Smooth muscle cell of trachea (primary cell): ENCODE measurements at places on chromosomes 6 and 20. TPM values are rescaled to one million over a fixed set of nuclear protein-coding genes. Genes with fewer than 3 reads are reported as not detected.

The DEFB132 gene
- not detected in 2 replicates for total RNA-seq

The GGTLC1 gene
- total RNA-seq: not detected in 2 replicates

The C6orf141 gene
- 0.17 and 1.3 TPM in 2 replicates for total RNA-seq

The CCN2 gene
- total RNA-seq: 39.7 and 109 TPM in 2 replicates

The TNXB gene
- total RNA-seq: 7.7 and 77.6 TPM in 2 replicates

The RGS17 gene
- 13.4 and 25.5 TPM in 2 replicates for total RNA-seq

The PDE10A gene
- total RNA-seq: 1.5 and 2.5 TPM in 2 replicates

The CSNK2A1 gene
- total RNA-seq: 111 and 156 TPM in 2 replicates

The BCAS4 gene
- 15.7 and 21.5 TPM in 2 replicates for total RNA-seq

The PTPN1 gene
- 19.3 and 21.5 TPM in 2 replicates for total RNA-seq

The PI16 gene
- 0.50 TPM in 1 of 2 replicates, not detected in the other for total RNA-seq

The KIAA0408 gene
- 1.8 and 3.8 TPM in 2 replicates for total RNA-seq

The ME1 gene
- 26.0 and 36.7 TPM in 2 replicates for total RNA-seq

The PLCG1 gene
- 64.6 and 92.8 TPM in 2 replicates for total RNA-seq

The LZTS3 gene
- total RNA-seq: 4.5 and 10.4 TPM in 2 replicates

The CASS4 gene
- 10.5 and 12.4 TPM in 2 replicates for total RNA-seq

The FHL5 gene
- not detected in 2 replicates for total RNA-seq

The PHACTR1 gene
- total RNA-seq: 1.5 and 2.3 TPM in 2 replicates

The ZBTB9 gene
- 5.1 and 5.3 TPM in 2 replicates for total RNA-seq

The BPI gene
- total RNA-seq: under 0.01 TPM in 1 of 2 replicates, not detected in the other

The MLIP gene
- not detected in 2 replicates for total RNA-seq

The TEAD3 gene
- total RNA-seq: 12.9 and 13.5 TPM in 2 replicates

The RSPH4A gene
- 0.15 and 0.17 TPM in 2 replicates for total RNA-seq

The RBPJL gene
- total RNA-seq: not detected in 2 replicates

The PHIP gene
- total RNA-seq: 19.7 and 31.0 TPM in 2 replicates

The CRISP2 gene
- not detected in 2 replicates for total RNA-seq

The RAB22A gene
- total RNA-seq: 18.6 and 19.2 TPM in 2 replicates

The SEMG1 gene
- total RNA-seq: not detected in 2 replicates

The GINS1 gene
- 1.3 and 9.6 TPM in 2 replicates for total RNA-seq

The DSP gene
- total RNA-seq: under 0.01 and 0.44 TPM in 2 replicates

The CLIC5 gene
- not detected in 2 replicates for total RNA-seq

The BMP6 gene
- total RNA-seq: 0.87 and 1.3 TPM in 2 replicates

The KAT14 gene
- 14.0 and 18.2 TPM in 2 replicates for total RNA-seq

The ISM1 gene
- under 0.01 TPM in 1 of 2 replicates, not detected in the other for total RNA-seq

The FBXO30 gene
- total RNA-seq: 16.2 and 21.1 TPM in 2 replicates

The CGA gene
- not detected in 2 replicates for total RNA-seq

The CCN5 gene
- 7.4 and 25.3 TPM in 2 replicates for total RNA-seq

The RANBP9 gene
- total RNA-seq: 45.3 and 46.0 TPM in 2 replicates

The RWDD2A gene
- total RNA-seq: 3.3 and 3.9 TPM in 2 replicates

The CDH22 gene
- not detected in 2 replicates for total RNA-seq

The MUC22 gene
- under 0.01 TPM in 1 of 2 replicates, not detected in the other for total RNA-seq

The SCRT2 gene
- not detected in 2 replicates for total RNA-seq

The MPIG6B gene
- total RNA-seq: not detected in 2 replicates

The UST gene
- 18.2 and 34.9 TPM in 2 replicates for total RNA-seq

The AGPAT4 gene
- total RNA-seq: 12.9 and 14.1 TPM in 2 replicates
